Stimulated activated CD8-positive, alpha-beta memory T cell treated with anti-CD3 and anti-CD28 coated beads, Interleukin-7, amount 100 ng/mL, for 24 hours (primary cell): ENCODE measurements at places on chromosomes 12 and 14.

DNA sequence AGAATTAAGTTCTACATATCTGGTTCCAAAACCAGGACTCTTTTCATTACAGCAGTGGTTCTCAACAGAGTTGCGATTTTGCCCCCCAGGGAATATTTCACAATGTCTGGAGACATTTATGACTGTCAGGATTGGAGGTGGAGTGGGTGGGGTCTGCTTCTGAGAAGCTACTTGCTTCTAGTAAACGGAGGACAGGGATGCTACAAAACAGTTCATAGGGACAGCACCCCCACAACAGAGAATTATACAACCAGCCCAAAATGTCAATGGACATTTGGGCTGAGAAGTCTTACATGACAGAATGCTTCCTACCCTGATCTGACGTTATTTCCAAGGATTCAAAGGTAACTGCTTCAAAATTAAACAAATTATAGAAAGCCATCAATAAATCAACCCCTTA is 739 bp upstream of the SPATA7 start:
- no peak for DNase-seq

DNA sequence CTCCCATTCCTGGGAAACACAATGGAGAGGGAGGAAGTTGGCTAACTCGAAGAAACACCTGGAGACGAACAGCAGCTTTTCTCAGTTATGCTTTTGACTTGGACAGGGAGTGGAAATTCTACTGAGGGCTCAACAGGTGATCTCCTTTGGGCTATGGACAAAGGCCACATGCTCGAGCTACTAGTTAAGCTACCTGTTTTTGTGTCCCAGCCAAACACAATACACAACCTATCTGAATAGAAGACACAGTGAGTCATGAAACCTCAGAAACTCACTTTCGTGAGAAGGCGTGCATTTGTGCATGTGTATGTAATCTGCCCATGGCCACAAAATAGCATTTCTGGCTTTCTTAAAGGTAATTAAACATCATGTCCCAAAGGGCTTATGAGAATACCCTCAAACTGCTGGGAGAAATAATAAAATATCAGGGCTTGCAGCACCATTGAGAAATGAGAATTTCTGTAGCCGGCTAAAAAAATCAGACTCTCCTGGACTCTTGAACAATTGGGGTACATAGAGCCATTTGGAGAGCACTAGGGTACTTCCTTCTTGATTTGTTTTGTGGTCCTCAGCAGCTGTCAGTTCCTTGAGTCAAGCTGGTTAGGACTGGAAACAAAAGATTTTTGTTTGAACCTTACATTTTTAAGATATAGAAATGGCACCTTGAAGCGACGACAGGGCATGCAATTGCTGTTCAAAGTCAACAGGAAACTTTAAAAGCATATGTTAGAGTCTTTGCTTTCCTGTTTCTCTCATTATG is 85.5 kb upstream of the PTHLH start:
- no peak for DNase-seq

- no peak for DNase-seq
Measured at GRCh38 chr14:47332106-47332505, 343.3 kb downstream of the MDGA2 start.

DNA sequence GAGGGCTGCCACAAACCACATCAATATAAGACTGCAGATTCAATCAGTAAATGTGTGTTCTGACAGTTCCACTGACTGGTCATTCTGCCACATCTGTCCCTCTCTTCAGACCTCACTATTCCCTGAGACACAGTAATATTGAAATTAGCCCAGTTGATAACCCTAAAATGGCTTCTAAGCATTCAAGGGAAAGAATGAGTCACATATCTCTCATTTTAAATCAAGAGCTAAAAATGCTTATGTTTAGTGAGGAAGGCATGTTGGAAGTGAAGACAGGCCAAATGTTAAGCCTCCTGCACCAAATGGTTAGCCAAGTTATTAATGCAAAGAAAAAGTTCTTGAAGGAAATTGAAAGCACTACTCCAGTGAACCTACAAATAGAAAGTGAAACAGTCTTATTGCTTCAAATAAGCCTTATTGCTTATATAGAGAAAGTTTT is 24.5 kb upstream of the KIF21A start:
- no peak for DNase-seq

- DNase-seq, result no peak
Measured at GRCh38 chr12:50297027-50297426, 13.7 kb upstream of the LIMA1 start.

- no peak for DNase-seq
Measured at GRCh38 chr12:90280033-90280432, 571.4 kb upstream of the ATP2B1 start.

DNA sequence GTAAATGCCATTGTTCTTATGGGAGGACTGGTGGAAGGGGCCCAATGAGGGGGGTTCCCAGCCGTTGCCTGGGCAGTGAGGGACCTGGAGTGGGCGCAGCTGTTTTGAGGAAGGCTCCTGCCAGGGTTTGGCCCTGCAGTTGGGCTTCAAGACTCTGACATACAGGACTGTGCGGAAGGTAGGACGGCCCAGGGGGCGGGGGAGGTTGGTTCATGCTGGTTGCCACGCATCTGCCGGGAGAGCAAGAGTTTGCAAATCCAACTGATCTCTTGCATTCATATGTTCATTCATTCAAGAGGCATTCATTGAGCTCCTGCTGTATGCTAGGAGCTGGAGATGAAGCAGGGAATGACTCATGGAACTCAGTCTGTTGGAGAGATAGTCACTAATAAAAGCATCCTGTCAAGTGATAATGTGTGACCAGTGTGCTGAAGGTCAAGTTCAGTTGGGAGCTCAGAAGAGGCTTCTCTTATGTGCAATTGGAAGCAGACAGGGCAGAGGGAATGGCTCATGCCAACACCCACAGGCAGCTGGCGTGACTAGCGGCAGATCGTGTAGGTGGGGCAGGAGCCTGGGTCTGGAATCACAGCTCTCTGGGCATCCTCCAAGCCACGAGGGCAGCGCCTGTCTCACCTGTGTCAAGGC is 7.8 kb downstream of the SH2B3 start:
- DNase-seq, result no peak

- DNase-seq, result no peak
Measured at GRCh38 chr12:56208006-56208405, 13.7 kb downstream of the RNF41 start.

GRCh38 chr12:48445538-48445937 is 26.8 kb upstream of the ANP32D start:
- no peak for DNase-seq

- no peak for DNase-seq
Measured at GRCh38 chr12:89750389-89751351, 42.0 kb upstream of the ATP2B1 start.

DNA sequence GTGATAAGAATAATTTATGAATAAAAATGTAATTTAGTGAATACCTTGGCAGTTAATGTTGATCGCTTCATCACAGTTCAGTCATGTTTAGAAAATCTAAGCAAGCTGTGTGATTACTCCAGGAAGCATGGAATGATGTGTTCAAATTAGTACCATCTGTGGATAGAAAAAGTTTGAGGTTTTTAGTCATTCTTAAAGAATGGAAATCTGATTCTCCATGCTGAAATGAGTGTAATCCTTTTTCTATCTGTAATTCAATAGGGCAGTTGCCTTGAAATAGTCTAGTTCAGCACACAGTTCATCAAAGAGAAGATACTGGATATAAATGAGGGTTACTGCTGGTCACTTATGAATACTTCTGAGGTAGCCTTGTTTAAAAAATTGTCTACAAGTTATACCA is 127.2 kb upstream of the MYF6 start:
- no peak for DNase-seq
